ENCODE measurements at places on chromosomes 11 and 22.
A peak's percentile ranks its signal among the peaks of the same experiment; 100 is the strongest.

GRCh38 chr11:108705061-108705460, 40.2 kb downstream of the DDX10 start:
- no peak for DNase-seq

DNA sequence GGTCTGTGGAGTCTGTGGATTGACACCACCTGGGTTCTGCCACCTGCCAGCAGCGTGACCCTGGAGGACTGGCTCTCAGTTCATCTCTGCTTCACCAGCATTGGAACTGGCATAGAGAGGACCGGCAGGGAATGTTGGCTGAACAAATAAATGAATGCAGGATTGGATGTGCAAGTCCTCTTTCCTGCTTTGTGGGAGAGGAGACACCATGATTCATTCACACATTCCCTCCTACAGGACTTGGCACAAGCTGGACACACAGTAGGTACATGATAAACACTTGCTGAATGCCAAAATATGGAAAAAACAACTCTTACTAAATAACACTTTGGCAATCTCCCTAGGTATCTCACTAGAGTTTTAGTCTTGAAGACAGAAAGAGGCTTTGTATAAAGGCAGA, 116.6 kb upstream of the NARS2 start:
- DNase-seq = no peak

DNA sequence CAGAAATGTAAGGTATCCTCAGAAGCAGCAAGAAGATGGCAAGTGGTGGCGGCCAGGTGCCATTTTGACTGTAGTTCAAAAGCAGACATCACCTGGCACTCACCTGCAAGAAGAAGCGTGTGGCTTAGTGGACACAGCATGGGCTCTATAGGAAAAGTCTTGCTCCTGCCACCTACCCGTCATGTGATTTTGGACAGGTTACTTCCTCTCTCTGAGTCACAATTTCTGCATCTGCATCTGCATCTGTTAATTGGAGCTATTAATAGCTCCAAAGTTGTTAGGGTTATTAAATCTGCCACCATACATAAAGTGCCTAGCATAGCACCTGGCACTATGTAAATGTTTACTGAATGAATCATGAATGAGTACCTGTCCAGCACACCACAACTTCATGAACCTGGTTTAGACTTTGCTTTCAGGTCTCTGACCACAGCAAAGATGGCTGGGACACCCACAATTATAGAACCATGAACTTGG, 16.8 kb downstream of the RAB30 start:
- no peak for DNase-seq

- DNase-seq = no peak
Measured at GRCh38 chr11:46615756-46616155, 1.3 kb downstream of the HARBI1 start.

- DNase-seq = no peak
Measured at GRCh38 chr11:117772360-117772759, 24.7 kb downstream of the DSCAML1 start.

GRCh38 chr11:75800728-75801361, 14.2 kb upstream of the UVRAG start:
- DNase-seq = peak; percentile 10
